Gastrocnemius medialis (tissue), 4 donors: ENCODE measurements at places on chromosomes 5 and 9. TPM values are rescaled to one million over a fixed set of nuclear protein-coding genes. Genes with fewer than 3 reads are reported as not detected.

PPP3R2 gene
- total RNA-seq: not detected

UNC5A gene
- total RNA-seq: not detected

NMUR2 gene
- not detected for total RNA-seq

SMIM27 gene
- total RNA-seq: 5.8 TPM

AHRR gene
- total RNA-seq: not detected

SVEP1 gene
- total RNA-seq: 3.8 TPM

PTPN3 gene
- total RNA-seq: 305 TPM

NR2F1-AS1 gene
- total RNA-seq: 0.85 TPM

C9orf43 gene
- total RNA-seq: not detected

FOXD4L6 gene
- not detected for total RNA-seq

NR6A1 gene
- total RNA-seq: 0.58 TPM

PTPDC1 gene
- total RNA-seq: 11.4 TPM

MARVELD2 gene
- total RNA-seq: 3.1 TPM

LOX gene
- total RNA-seq: 2.5 TPM

F2RL2 gene
- not detected for total RNA-seq

DIPK1B gene
- total RNA-seq: 1.8 TPM

WDR38 gene
- not detected for total RNA-seq

TAF11L10 gene
- not detected for total RNA-seq
